ENCODE measurements at places on chromosomes 12 and 14.

- DNase-seq, result no peak
Observed at GRCh38 chr12:123099560-123100192, 51.2 kb downstream of the PITPNM2 start.

DNA sequence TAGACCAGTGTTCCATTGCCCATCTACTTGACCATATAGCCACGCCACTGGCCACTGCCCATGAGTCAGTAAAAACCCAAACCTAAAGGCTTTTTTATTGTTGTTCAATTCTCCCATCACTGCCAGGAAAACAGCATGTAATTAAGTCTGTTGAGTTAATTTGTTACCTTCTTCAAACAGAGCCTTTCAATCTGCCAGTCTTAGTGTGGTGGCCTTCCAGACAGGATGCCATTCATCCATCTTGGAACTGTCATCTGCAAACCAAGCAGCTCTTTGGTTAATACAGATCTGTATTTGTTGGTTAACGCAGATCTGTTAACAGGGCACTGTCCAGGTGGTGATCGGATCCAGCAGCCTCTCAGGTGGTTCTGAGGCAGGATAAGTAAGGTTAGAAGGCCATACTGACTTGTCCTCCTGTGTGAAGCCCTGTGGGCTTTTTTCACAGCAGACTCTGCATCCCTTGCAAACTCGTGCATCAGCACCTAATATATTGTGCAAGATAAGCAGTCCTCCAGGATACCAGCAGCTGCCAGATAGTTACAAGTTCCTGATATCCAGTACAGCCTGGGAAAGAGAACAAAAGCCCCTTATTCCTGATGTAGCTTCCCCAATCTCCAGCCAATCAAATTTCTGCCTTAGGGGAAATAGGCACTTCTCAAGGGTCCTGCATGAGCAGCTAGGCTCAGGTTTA, 59.1 kb upstream of the DHRS4 start:
- no peak for DNase-seq

GRCh38 chr14:61280092-61280525, 1.0 kb downstream of the TMEM30B start:
- peak; percentile 41 for DNase-seq

DNA sequence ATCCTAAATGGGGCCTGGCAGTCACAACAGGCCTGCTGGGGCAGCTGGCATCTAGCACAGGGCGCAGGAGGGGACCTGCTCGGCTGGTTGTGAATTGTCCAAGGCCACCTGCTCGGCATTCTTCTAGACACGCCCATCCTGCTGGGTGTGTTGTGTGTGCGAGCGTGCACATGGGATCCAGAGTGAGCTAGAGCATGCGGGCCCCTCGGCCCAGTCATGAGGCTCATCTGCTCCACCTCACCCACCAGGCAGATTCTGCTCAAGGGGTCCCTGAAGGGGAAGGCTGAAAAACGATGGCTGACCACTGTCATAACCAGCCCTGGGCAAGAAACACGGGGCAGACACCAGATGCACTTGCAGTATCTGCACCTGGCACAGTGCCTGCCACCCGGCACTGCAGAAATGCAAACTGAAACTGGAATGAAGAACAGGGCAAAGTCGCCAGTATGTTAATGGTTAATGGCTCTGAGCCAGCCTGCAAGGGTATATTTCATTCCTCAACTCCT, 31.8 kb downstream of the MAX start:
- DNase-seq, result no peak

DNA sequence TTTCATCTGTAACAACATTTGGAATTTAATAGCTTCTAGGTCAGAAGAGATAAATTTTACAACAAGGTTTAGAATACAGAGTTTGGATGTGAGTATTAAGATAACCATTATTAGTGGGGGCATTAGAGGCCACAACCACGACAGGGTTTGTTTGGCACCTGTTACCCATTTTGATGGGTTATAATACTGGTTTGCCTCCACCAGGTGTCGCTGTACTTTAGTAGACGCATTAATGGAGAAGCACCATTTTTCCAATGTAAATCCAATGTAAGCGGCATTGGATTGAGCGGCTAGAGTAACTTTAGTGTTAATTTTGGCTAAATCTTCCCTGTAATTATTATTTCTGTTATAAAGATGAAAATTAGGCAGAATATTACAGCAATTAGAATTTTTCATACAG, 136.2 kb downstream of the SLCO1B3 start:
- no peak for DNase-seq

DNA sequence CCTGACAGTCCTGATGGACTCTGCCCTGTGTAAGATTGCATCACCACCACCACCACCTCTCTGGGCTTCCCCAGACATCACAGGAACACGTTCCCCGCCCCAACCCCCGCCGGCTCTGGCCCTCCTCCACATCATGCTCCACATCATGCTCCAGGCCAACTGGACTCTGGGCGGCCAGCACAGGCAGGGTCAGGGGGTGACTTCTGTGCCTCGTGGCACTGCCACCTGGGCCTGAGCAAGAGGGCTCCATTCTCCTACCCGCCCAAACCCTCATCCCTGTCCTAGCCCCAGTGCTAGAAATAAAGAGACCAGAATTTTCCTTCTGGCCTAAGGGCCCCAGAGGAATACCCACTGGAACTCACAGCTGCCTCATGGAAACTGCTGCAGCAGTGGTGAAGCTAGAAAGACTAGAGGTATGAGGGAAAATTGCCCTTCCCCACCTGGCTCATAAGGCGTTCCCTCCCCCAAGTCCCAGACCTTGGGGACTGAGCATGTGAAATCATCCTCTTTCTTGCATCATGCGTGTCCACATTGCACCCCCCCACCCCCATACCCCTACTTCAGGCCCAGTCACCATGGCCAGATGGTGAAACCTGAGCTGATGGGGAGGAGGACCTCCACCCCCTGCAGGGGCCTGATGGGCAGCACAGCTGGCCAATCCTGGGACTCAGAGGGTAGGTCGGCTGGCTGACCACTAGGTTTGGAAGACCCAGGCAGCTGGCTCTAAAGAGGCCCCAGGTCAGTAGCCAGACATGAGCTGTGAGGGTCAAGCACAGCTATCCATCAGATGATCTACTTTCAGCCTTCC, at the start of gene INHBE:
Gene INHBE, plus strand, starts transcription at position 742 of the 808 bp plus-strand sequence. CDS start 230 bp downstream, outside the sequence.
- DNase-seq, result peak; percentile 84

- no peak for DNase-seq
Observed at GRCh38 chr12:132384916-132385774, 55.8 kb upstream of the GALNT9 start.

- DNase-seq, result no peak
Observed at GRCh38 chr14:30194741-30195148, 267.1 kb upstream of the PRKD1 start.

DNA sequence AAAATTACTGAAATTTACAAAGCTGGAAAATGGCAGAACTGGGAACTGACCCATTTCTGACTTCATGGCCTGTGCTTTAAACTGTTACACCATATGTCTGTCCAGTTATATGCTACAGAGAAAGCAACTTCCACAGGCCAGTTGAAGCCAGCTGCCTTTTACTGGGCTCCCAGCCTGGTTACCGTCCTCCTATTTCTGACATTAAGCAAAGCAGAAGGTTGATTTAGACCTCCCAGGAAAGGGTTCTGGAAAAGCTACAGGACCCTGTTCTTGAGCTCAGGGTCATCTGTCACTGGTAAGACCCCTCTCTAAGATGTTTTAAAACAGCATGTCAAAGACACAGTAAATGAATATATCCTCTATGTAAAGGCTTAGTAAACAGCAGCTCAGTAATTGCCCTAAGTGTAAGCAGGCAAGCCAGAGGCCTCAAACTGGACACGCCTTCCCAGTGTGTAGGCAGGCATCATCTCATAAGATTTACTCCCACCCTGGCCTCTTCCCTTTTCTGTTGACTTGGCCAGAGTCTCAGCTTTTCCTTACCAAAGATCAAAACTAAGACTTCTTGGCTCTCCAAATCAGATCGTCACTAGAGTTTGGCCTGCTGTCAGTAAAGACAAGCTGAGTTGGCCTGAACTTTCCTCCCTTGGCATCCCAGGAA, 55.4 kb upstream of the RNU6-8 start:
- no peak for DNase-seq

DNA sequence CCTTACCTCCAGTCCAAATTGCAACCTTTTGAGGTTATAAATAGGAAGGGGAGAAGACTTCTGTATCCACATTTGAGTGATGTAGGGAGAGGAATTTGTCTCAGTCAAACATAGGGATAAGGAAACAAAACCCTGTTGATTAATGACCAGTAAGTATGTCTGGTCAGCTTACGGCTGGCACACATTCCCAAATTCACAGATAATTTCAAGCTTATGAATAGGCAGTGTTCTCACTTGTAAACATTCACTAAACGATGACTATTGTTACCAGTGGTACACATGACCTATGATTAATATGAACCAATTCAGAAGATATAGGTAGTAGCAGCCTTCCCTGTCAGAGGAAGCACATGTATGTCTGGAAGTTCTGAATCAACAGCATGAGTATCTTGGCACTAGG, 33.0 kb upstream of the SLC5A8 start:
- no peak for DNase-seq

GRCh38 chr12:13981990-13982389, 588 bp upstream of the GRIN2B start:
- DNase-seq, result peak; percentile 92

GRCh38 chr14:62084020-62084419, 321.8 kb downstream of the SNAPC1 start:
- DNase-seq, result no peak

DNA sequence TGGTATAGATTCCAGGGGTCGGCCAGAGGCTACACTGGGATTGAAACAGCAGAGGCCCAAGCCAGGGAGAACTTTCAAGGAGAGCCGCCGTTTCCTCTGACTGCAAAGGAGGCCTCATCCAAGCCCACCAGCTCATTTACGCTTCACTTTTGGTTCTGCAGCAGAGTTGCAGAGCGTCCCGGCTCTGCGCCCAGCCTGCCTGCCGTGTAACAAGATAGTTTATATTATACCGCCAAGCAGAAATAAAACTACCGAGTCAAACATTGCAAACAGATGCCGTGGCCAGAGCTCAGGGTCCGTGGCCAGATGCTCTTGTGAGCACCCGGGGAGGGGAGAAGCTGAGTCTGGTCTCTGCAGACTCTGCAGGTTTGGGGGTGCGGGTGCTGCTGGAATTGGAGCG, 60.7 kb upstream of the TBX3 start:
- DNase-seq, result no peak

DNA sequence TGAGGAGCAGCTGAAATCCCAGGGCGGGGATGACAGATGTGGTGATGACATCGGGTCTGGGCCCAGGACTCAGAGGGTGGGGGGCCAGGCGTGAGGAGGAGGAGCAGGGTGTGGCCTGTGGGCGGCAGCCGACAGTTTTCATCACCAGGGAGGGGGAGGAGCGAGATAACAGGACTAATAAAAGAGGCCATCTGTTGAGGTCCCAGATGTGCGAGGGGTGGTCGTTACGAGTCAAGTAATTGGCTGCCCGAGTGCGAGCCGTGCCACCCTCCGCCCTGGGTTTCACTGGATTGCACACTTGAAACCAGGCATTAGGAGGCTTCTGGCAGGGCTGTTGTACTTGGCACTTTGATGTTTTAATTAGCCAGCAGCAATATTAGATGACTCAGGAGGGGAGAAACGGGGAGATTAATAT, 67.2 kb downstream of the NOS1 start:
- DNase-seq, result no peak

DNA sequence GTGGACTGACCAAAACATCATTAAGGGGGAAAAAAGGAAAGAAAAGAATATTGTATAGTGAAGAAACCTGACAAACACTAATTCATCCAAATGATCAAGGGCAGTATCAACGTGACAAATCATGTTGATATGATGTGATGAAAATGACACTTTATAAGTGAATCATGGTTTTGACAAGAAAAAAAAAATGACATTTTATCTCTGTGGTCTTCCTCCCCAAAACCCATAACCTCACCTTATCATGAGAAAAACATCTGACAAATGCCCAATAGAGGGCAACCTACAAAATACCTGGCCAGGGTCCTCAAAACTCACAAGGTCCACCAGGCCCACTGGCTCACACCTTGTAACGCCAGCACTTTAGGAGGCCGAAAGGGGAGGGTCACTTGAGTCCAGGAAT, 13.8 kb downstream of the TMED10 start:
- DNase-seq, result peak; percentile 20

DNA sequence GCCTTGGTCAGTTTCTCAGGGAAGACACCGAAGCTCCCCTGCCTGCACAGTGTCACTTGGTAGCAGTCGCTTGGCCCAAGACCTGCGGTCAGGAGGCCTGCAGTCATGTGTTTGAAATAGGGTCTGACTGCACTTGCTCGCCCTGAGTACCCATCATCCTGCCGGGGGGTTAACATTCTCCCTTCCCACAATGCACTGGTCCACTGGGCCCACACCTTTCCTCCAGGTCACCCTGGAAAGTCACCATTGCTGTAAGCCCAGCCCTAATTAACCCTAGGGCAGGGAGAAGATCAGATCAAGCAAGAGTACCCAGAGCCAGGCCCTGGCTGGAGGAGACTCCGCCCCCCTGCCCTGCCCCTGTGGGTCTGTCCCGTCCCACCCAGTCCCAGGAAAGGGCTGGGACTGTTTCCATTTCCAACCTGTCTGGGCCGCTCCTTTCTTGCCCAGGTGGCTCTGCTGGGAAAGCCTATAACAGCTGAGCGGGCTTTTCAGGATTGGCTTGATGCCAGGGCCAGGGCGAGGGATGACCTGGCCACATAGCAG, 87.1 kb downstream of the ZFP36L1 start:
- no peak for DNase-seq

- DNase-seq, result peak; percentile 82
Observed at GRCh38 chr14:95490727-95491451, 25.6 kb downstream of the SYNE3 start.

DNA sequence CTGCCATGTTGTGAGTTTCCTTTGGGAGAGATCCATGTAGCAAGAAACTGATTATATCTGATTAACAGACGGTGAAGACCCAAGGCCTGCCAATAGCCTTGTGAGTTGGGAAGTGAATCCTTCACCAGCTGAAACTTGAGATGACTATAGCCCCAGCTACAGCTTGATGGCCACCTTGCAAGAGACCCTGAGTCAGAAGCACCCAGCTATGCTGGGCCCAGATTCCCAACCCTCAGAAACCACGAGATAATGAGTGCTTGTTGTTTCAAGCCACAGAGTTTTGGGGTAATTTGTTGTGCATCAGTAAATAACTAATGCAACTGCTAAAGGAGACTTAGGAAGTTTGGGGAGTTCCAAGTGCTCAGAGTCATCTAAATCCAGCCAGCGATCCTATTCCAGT, 80.3 kb downstream of the AVPR1A start:
- DNase-seq, result no peak

GRCh38 chr12:92786045-92786444, 83.3 kb downstream of the PLEKHG7 start:
- DNase-seq, result no peak

DNA sequence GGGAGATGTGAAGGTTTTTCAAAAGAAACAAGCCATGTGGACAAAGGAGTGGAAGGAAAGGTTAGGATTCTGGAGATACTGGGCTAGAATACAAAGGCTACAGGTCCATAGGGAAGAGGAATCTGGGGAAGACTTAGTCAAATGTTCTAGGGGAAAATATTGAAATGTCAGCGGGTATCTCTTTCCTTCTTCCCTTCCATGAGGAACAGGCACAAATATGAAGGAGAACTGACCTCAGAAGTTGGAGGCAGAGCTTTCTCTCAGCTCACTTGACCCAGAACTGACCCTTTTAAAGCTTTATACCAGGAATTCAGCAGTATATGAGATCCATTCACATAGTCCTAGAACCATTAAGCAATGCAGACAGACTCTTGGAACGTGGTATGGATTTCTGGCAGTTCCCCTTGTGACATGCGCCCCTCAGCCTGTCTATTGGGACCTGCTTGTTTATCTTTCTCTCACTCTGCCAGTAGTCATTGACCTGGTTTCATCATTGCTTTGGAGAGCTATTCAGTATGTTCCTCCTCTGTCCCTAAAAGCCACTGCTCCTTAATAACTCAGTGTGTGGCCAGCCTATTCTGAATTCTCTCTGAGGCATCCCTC, 43.0 kb upstream of the GSG1 start:
- no peak for DNase-seq

- DNase-seq, result no peak
Observed at GRCh38 chr12:52010692-52011601, 4.2 kb downstream of the TAMALIN start.

All from Caco-2 (cell line).